ENCODE measurements at places on chromosomes 6 and 20. TPM values are rescaled to one million over a fixed set of nuclear protein-coding genes. Genes with fewer than 3 reads are reported as not detected.
A peak's percentile ranks its signal among the peaks of the same experiment; 100 is the strongest.

SLC18B1 gene
- 15.8 TPM for total RNA-seq

GRCh38 chr6:17865243-17865642, 122.2 kb downstream of the KIF13A start:
- no peak for DNase-seq

LSM14B gene
- 67.6 TPM for total RNA-seq

GRCh38 chr6:37691904-37692806, 5.5 kb downstream of the MDGA1 start:
- DNase-seq = peak; percentile 96

DNA sequence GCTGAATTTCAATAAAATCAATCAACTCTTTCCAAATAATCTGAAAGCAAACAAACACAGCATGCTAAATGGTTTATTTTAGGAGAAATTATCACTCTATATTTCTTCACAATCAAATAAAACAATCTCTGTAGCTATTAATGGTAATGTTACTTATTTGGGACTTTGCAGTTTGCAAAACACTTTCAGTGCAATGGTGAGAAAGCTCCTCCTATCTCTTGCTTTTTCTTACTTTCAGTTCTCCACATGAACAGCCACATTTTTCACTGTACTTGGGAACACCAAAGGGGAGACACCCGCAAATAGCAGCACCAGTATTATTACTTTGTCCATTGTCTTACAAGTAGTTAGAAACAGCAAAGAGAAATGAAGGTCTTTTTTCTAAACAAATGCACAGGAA, 92.4 kb downstream of the DST start:
- no peak for DNase-seq

- no peak for DNase-seq
Measured at GRCh38 chr6:109834131-109834530, 143.0 kb downstream of the FIG4 start.
